RWPE2 (cell line): ENCODE measurements at places on chromosomes 6 and 20.

- DNase-seq = no peak
Observed at GRCh38 chr6:69314531-69314930, 482.3 kb downstream of the LMBRD1 start.

DNA sequence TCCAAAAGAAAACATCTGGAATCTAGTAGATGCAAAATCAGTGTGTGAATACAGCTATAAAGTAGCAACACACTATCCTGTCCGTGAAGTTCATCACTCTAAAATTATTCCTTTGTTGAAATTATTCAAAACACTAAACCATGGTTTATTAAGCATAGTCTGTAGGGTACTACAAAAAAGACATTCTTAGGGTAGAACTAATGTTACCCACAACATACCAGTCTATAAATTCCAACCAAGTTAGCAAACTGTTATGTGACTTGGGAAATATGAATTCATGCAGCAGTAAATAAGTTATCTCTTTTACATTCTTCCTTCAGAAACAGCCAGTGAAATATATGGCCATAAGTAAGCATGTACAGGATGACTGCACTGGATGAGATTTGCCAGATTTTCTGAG is 580.3 kb upstream of the ADGRB3 start:
- no peak for DNase-seq

DNA sequence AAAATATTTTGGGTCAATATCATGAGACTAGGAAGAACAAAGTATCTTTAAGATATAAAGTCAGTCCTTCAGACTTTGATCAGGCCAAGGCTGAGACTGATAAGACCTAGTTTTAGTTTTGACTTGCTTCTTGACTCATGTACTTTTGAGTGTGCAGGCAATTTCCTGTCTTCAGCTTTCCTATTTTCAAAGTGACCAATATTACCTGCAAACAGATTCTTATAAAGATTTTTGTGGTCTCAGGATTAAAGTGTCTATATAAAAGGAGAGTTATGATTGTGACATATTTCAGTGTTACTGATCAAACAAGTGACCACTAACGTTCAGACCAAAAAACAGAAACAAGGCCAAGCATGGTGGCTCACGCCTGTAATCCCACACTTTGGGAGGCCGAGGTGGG is 36.0 kb upstream of the AKIRIN2 start:
- no peak for DNase-seq

- DNase-seq = no peak
Observed at GRCh38 chr6:160917572-160917971, 74.0 kb upstream of the MAP3K4 start.

- no peak for DNase-seq
Observed at GRCh38 chr6:52550870-52551269, 26.0 kb downstream of the TRAM2 start.

DNA sequence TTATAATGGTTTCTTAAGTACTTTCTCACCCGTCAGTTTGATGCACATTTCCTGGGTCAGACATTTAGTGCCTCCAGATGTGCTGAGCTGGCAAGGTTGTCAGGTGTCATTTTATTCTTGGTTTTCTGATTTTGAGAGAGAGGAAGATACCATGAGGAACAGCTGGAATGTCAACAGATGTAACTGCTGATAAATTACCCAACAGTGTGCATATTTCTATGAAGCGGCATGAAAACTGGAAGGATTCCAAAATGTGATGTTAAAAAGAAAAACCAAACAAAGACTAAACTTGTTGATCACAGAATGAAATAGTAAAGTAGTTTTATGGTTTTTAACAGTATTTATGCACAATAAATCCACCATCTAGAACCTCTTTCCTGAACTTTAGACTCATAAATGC is 447.3 kb downstream of the HDGFL1 start:
- DNase-seq = no peak

DNA sequence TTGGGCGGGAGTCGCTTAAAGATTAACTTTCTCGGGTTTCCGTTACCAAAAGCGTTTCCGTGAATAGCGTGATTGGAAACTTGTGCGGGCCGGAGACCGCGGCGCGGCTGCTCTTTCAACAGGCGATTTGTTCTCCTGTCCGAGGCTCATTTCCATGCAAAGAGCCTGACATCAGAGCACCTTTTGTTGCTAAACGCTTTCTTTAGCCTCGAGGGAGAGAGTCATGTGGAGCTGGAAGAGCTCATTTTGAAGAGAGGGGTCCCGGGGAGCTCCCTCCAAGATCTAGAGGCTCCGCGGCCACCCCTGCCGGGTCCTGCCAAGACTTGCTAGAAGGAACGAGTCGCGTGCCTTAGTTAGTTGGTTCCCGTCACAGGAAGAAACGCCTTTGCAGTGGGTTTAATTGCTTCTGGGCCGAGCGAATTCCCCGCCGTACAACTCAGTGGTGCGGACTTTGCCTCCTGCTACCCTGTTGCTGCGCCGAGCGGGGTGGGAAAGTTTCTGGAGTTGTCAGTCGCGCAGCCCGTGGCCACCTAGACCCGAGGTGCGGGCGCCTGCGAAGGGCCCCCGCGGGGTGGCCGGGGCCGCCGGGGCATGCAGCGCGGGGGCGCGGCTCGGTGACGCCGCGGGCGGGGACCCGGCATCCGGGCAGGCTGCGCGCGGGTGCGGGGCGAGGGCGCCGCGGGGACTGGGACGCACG is at the start of gene SASH1:
TSS of gene SASH1 (plus strand) at position 489 of the 697 bp plus-strand sequence. CDS start 230 bp downstream, outside the sequence.
- DNase-seq = peak; percentile 78

DNA sequence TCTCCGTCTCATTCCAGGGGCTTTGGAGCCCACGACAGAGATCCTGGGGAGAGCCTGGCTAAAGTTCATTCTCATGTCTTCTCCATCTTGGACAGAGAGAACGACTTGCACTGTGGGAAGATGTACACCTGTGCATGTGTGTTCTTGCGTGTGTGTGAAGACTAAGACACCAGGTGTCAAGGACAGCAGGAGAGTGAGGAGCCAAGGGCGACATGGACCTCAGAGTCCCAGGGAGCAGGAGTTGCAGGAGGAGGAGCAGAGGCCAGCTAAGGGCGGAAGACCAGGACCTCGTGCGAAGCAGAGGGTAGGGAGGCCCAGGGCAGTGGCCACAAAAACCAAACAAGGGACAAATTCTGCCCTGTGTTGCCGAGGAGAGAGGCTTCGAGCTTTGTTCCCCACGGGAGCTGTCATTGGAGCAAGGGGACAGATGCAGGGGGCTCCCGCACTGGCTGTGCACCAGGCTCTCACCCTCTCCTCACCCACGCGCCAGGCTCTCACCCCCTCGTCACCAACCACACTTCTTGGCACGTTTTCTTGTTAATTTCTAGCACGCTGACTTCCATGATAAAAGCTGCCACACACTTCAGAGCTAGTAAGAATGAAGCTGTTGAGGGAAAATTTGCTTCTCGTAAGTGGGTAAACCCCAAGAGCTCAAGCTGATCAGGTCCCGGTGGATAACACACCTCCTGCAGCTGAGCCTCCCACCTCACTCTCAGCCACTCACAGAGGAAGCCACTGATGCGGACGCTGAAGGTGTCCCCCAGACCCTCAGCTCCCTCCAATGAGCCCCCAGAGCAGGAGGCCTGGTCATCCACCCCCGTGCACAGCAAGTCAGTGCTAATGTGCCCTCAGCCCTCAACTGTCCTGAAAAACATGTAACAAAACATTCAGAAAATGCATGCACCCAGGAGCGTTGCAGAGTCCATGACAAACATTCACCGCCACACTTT is 62.6 kb downstream of the DLL1 start:
- no peak for DNase-seq

DNA sequence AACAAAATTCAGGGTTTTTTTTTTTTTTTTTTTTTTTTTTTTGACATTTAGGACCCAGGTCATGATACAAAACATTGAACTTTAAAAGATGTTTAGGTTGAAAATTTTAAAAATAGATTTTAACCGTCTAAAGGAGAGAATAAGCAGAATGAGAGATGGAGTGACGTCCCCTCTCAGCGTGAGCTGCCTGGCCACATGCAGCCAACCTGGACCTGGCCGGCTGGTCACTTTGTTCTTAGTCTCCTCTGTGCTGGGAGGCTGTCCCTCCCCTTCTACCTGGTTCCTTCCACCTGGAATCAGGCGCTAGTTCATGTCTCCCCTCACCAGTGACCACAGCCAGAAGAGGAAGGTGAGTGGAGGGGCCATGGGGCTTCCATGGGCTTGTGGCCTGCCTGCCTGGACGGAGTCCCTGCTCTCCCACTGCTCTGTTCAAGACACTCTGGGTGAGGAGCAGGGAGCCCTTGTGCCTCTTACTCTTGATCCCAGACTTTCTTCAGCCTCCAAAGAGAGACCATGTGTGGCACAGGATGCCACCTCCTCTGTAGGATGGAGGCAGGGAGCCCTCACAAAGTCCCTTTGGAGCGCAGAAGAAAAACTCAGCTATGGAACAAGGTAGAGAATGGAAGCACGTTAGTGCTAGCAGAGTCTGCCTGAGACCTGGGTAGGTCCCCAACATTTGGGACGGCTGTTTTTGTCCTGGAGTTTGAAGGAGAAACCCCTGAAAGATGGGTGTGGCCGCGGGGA is 31.7 kb downstream of the IRF4 start:
- no peak for DNase-seq
